Esophagus mucosa (tissue), 1 donor: ENCODE measurements at places on chromosomes 5 and 9.

DNA sequence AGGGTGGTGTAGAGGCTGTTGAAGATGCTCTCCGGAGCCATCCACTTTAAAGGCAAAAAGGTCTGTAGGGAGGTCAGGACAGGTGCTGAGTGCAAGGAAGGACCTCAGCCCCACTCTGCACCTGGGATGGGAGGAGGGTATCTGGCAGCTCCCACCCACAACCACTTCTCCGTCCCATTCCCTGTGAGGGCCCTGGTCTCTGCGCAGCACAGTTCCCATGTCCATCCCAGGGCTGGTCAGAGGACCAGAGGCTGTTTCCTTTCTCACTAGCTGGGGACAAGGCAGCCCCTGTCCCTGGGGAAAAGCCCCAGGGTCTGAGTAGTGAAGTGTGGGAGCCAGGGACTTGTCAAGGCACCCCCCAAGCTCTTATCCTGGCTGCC, 33.7 kb upstream of the CSF1R start:
- ATAC-seq: no peak

GRCh38 chr5:91493086-91493485, 110.0 kb upstream of the ARRDC3 start:
- no peak for ATAC-seq

- ATAC-seq: no peak
These were observed 26.3 kb upstream of the CDKN2AIPNL start for GRCh38 chr5:134437847-134438581.

DNA sequence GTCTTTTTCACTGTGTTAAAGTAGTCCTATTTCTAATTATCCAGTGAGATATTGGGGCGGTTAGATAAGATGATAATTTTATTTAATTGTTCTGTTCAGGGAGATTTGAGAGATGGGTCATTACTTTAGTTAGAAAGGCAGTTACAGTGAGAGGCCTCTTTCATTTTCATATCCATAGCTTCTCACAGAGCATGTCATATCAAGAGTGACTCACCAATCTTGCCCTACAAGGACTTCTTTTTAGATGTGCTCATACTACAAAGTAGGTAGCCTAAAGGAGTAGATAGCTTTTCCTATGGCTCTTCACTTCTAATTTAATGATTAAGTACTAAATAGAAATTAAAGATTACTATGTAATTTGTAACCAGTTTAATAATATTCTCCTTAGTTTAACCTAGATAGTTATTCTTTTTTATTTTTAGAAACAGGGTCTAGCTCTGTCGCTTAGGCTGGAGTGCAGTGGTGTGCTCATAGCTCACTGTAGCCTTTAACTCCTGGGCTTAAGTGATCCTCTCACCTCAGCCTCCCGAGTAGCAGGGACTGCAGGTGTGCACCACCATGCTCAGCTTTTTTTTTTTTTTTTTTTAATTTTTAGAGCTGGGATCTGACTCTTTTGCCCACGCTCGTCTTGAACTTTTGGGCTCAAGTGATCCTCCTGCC, 71.0 kb downstream of the FER start:
- ATAC-seq: peak; percentile 75

- ATAC-seq: no peak
These were observed 117.4 kb downstream of the MAT2B start for GRCh38 chr5:163622799-163623198.

GRCh38 chr9:117734523-117735314, 30.5 kb downstream of the TLR4 start:
- ATAC-seq: no peak

DNA sequence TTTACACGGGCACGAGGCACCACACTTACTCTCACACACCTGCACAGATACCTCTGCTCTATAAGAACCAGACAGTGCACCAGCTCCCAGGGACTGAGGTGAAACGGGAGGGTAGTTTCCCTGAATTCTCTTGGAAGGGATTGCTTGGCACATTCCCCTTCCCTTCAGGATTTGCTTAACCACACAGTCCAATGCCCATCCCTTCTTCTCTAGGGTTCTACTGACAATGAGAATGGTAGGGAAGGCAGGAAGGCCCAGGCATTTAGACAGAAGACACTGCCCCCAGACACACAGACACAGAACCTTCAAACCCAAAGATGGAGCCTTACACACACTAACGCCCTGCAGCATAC, 704 bp upstream of the LHX6 start:
- ATAC-seq: no peak

DNA sequence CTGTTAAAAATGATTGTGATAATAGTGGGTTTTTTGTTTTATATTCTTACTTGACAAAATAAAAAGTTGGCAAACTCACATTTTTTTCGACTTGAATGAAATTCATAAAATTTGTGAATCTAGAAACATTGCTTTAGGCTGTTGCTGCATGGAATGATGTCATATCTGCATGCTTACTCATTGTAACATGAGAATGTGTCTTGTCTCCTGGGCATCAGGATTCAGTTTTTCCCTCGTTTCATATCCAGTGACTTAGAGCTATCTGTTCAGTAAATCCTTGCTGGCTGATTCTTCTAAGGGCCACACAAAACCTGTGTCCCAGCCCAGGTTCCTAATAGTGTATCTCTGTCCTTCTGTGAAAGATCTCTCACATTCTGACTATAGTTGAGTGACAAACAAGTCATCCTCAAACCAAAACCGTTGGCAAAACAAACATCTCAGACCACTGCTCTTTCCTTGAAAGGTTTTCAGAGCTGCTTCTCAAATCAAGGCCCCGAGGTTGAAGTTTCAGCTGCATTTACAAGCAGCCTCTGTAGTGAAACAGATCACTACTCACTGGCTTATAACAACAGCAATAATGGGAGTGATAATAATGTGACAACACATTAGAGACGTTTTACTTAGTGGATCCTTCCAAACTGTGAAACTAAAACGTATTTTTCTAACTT, 95.0 kb downstream of the NPR3 start:
- no peak for ATAC-seq

DNA sequence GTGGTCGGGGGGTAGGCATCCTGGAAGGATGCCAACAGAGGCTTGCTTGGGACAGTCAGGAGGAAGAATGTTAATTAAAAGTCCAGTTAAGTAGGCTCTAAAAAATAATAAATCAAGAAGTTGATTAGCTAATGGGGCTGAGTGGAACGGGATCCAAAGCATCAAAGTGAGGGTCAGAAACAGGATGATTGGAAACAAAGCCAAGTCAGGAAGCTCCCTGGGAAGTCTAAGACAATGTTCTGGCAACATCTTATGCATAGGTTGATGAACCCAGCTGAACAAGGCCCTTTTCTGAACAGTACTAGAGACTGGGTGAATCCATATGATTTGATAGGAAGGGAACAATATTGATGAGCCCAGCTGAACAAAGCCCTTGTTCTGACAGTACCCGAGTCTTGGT, 50.2 kb upstream of the STARD4 start:
- ATAC-seq: no peak

DNA sequence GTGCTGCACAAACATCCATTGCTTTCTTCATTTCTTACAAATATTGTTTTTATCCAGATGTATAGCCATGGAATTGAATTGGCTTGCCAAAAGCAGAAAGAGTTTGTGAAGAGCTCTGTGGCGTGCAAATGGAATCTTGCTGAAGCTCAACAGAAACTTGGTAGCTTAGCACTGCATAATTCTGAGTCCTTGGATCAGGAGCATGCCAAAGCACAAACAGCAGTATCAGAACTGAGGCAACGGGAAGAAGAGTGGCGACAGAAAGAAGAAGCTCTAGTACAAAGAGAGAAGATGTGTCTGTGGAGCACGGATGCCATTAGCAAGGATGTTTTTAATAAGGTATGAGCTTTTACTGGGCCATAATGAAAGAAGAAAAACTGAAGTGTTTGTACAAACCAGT, 5.5 kb downstream of the CDC37L1 start:
- ATAC-seq: no peak

DNA sequence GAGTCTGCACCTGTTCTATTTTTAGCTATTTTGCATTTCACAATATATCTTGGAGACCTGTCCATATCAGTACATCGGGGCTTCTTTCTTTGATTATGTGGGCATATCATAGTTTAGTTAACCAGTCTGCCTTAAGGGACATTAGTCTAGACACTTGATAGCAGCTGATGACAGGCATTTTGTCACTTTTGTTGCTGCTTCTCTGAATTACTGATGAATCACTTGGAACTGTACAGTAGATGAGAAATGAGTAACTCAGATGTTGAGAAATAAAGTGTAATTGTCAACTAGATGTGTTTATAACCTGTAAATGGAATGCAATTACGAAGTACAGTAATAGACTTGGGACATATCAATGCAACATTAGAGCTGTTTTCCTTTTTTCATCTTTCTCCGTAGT, 7.1 kb downstream of the ZFP2 start:
- peak; percentile 60 for ATAC-seq

DNA sequence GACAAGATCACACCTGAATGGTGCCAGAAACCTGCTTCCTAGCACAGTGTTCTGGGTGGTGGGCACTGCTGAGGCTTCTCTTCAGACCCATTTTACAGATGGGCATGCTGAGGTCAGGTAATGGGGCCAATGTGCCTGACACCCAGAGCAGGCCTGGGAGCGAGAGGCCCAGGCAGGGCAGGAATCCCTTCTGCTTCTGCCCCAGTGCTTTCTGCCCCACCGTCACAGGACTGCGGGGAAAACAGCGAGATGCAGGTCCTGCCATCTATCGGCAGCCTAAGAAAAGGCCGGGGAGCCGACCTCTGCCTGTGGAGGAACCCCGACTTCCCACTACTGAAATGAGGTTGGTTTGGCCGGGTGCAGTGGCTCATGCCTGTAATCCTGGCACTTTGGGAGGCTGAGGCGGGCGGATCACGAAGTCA, 22.8 kb upstream of the RNU6ATAC start:
- no peak for ATAC-seq

DNA sequence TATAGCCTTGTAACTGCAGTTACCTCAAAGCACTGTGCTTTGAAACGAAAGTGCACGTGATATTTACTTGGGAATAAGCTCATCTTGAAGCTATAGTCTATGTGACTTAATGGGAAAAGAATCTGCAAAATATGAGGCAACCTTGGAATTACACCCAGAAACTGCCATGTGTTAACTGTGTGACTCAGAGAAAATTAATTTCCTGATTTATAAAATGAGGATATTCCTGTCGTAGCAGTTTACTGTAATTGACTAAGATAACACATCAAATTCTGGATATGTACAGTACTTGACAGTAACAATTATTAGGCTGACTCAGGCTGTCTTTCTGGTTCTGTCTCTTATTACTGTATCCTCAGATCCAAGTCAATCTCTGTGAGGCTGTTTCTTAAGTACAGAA, 1079.9 kb upstream of the ACO1 start:
- peak; percentile 97 for ATAC-seq

- ATAC-seq: no peak
These were observed 193.0 kb downstream of the DMAC1 start for GRCh38 chr9:7606591-7606990.

DNA sequence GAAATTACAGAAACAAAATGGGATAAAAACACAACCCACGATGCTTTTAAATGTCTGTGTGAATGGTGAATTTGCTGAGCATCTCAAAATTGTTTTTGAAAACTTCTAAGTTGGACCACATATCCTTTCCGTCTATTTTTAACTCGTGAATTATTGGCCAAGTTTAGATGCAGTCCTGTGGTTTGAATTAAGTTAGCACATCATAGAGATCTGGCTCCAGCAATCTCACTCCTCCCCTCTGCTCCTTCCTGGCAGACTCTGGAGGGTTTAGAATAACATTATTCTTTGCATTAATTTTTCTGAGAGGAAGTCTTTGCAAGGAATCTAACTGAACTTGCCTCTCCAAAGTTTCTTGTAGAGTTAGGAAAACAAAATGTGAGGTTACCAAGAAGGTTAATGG, 14.5 kb upstream of the ANKRD55 start:
- no peak for ATAC-seq
